ENCODE measurements at places on chromosomes 7 and 10. TPM values are rescaled to one million over a fixed set of nuclear protein-coding genes. Genes with fewer than 3 reads are reported as not detected.

- H3K4me3 ChIP-seq = peak overlapping the region; percentile 94
- peak overlapping the region; percentile 89 for H3K27ac ChIP-seq
- no peaks in the 10 kb centered on the region for H3K27me3 ChIP-seq
- peaks cover 23% of the 10 kb centered on the region for H3K4me1 ChIP-seq
Measured at GRCh38 chr10:102133373-102134195, 744 bp downstream of the PPRC1 start.

The BCL7B gene
- 48.6 TPM for total RNA-seq

DNA sequence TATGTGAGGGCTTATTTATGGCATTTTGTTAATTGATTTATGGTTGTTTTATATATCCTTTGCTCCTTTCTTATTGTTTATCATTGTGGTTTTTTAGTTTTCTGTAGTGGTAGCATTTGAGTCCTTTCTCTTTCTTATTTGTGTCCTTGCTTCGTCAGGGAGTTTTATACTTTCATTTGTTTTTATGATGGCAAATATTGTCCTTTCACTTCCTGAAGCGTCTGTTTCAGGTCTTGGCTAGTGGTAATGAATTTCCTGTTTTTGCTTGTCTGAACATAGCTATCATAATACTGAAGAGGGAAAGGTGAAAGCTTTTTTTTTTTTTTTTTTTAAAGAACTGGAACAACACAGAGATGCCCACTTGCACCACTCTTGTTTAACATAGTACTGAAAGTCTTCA is 228.2 kb downstream of the ATRNL1 start:
- no peaks in the 10 kb centered on the region for H3K36me3 ChIP-seq
- DNase-seq = no peak
- no peak overlapping the region for H3K27ac ChIP-seq
- no peaks in the 10 kb centered on the region for H3K27me3 ChIP-seq

The STEAP1B gene
- 13.1 TPM for total RNA-seq

The EXOSC1 gene
- 31.3 TPM for total RNA-seq

The PODXL gene
- 24.9 TPM for total RNA-seq

DNA sequence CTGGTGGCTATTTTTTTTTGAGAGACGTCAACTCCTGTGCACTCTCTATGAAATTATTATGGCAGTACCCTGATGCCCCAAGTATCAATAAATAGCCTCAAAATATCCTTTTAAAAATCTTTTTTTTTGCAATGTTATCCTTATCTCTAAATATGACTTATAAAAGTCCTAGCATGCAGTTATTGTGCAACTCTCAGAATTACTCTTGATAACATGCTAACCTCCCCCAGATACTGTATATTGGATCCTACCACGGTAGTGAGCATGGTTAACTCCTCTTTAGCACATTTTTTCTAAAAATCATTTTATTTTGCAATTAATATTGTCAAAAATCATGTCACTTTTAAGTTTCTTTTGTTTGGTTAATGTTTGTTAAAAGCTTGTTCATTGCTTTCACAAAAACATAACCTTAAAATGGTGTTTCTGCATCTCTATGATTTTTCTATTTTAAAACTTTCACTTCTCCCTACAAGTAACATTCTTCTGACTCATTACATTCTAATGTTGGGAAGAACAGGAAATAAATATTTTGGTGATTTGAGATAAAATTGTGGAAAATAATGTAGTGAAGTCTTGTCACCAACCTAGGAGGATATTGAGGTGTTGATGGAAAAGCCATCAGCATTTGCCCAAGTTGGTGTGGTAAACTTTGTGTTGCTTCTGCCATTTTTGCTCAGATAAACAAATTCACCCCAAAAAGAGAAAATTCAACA is 42.1 kb upstream of the ADRA2A start:
- DNase-seq = no peak
- H3K36me3 ChIP-seq = peaks cover 19% of the 10 kb centered on the region
- no peaks in the 10 kb centered on the region for H3K27me3 ChIP-seq

The EPO gene
- total RNA-seq = not detected

GRCh38 chr10:118764195-118764594 is 9.4 kb upstream of the CACUL1 start:
- no peaks in the 10 kb centered on the region for H3K4me1 ChIP-seq
- H3K27me3 ChIP-seq = no peaks in the 10 kb centered on the region
- DNase-seq = no peak
- no peak overlapping the region for H3K27ac ChIP-seq
- no peak overlapping the region for H3K4me3 ChIP-seq

DNA sequence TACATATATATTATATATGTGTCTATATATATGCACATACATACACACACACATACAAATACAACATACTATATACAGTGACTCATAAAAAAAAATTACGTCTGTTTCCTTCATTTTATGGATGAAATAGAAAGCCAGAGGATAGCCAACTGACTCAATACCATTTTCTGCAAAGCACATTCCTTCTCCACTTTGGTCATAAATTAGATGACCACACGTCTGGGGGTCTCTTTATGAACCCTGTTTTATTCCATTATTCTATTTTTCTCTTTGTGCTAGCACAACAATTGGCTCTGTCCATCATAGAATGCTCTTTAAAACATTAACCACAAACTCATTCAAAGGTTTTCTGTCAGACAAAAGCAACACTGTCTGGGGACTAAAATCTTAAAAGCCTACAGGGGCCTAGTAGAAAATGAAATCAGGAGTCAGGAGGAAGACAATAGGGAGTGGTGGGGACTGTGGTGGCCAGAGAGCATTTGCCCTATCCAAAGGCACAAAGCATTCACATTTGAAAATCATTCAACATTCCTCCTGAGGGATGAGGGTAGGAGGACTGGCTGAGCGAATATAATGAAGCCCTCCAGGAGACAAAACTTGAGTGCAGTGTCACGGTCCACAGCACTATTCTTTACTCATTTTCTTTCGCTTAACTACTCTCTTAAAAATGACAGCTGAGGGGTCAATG is 4.3 kb downstream of the CUBN start:
- H3K4me3 ChIP-seq = no peak overlapping the region
- no peak for DNase-seq
- no peaks in the 10 kb centered on the region for H3K27me3 ChIP-seq
- no peaks in the 10 kb centered on the region for H3K36me3 ChIP-seq
- no peaks in the 10 kb centered on the region for H3K4me1 ChIP-seq

- no peaks in the 10 kb centered on the region for H3K36me3 ChIP-seq
- H3K4me1 ChIP-seq = peaks cover 10% of the 10 kb centered on the region
- no peak for DNase-seq
- no peaks in the 10 kb centered on the region for H3K27me3 ChIP-seq
- H3K27ac ChIP-seq = no peak overlapping the region
Measured at GRCh38 chr7:111029574-111030251, 61.2 kb upstream of the LRRN3 start.

DNA sequence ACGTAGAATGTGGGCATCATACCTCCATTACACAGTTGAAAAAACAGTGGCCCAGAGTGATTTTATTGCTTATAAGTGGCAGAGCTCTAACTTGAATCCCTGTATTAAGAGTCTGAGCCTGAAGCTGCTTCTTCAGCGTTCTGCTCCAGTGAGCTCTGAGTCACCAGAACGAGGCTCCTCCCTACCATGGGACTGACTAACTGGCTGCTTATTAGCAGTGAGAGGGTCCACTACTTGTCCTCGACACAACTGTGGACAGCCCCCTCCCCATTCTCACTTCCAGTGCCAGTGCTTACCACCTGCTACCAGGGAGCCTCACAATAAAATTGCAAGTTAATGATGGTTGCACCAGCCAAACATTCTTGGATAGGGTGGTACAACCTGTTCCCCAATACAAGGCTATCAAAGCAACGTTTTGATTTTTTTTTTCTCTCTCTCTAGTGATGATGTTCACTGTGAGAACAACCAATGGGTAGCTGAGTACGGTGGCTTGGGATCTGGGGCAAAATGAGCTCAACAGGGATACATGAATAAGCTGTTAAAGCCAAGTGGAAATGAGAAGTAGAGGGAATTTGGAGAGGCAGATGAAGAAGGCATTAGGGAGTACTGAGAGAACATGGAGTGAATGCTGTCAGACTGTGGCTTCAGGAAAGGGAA is 2.7 kb upstream of the NRG3 start:
- no peaks in the 10 kb centered on the region for H3K36me3 ChIP-seq
- no peaks in the 10 kb centered on the region for H3K4me1 ChIP-seq
- H3K27ac ChIP-seq = no peak overlapping the region
- H3K27me3 ChIP-seq = no peaks in the 10 kb centered on the region

DNA sequence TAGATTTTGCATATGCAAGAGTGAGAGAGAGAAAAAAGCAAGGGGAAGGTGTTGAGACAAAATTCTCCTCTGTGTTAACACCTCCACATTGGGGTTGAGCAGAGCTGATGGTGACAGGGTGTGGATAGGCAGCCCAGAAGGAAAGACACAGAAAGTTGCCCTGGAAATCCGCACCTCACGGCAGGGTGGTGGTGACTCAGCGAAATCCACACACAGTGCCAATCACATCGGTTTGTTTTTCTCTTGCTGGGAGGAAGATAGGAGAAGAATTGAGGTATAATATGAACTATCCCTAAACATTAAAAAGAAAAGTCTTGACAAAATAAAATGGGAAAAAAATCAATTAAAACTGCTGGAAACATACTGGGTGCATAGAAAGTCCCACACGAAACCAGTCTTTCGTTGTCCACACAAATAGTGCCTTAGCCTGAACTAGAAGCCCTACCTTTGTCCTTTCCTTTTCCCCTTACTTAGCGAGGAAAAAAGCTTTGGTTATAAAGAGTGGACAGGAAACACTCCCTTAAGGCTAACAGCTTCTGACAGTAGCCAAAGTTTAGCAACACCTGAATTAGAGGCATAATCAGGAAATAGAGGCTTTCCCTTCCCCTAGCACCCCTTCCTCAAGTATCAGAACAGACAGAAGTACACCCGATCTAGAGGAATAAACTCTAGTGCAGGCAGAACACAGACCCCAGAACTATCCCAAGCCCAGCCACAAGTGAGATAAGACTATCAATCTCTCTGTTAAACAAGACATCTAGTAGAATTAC is 39.2 kb upstream of the DNAJC1 start:
- no peaks in the 10 kb centered on the region for H3K36me3 ChIP-seq
- no peak for DNase-seq
- H3K4me3 ChIP-seq = no peak overlapping the region

DNA sequence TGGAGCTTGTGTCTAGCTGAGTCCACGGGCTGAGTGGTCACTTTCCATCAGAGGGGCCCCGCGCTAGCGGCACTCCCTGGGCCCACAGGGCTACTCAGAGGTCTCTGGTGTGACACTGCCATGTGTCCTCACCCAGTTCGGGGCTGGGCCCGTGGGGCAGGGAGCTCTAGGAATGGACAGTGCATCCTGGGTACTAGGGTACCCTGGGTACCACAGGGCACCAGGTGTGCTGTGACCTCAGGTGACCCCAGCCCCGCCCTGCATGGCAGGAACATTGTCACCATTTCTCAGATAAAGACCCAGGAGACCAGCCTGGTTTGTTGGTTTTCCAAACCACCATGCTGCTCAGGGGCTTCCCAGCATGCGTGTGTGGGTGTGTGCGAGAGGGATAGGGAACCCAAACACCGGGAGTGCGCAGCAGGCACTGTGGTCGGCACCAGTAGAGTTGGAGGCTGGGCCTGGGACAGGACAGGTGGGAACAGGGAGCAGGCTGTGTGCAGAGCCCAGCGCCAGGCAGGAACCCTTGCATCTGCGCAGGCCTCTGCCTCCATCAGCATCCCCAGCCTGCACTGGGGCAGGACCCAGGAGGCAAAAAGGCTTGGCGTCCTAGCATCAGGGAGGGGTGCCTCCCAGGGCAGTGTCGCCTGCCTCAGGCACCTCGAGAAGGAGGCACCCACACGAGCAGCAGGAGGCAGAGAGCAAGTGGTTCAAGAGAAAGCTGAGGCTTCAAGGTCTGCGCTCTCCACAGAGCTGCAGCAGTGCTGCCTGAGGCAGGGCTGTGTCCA is 19.4 kb upstream of the CSGALNACT2 start:
- DNase-seq = peak; percentile 75
- H3K4me1 ChIP-seq = peaks cover 20% of the 10 kb centered on the region
- no peak overlapping the region for H3K4me3 ChIP-seq
- H3K36me3 ChIP-seq = no peaks in the 10 kb centered on the region
- H3K27me3 ChIP-seq = no peaks in the 10 kb centered on the region

The NME8 gene
- 4.0 TPM for total RNA-seq

The VIPR2 gene
- total RNA-seq = 1.4 TPM

The CCL24 gene
- 321 TPM for total RNA-seq

DNA sequence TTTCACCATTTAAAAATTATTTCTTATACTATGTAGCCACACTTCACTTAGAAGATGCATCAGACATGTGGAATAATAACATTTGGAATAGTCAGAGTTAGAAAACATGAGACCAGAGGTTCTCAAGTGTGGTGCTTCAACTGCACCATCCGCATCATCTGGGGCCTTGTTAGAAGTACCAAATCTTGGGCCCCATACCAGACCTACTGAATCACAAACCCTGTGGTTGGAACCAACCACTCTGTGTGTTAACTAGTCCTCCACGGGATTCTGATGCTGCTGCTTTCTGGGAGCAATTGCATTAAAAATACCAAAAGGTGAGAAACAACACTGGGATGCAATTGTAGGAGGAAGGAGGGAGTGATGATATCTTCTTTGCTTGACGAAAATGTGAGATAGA is 125.2 kb downstream of the GNAT3 start:
- H3K4me1 ChIP-seq = no peaks in the 10 kb centered on the region
- no peak for DNase-seq
- H3K27ac ChIP-seq = no peak overlapping the region
- H3K36me3 ChIP-seq = no peaks in the 10 kb centered on the region
- H3K4me3 ChIP-seq = no peak overlapping the region
